Hippocampal formation (tissue), 2 donors: ENCODE measurements at places on chromosomes 13 and 19.

GRCh38 chr19:10219678-10220077 is 11.5 kb downstream of the S1PR2 start:
- no peak for DNase-seq

- DNase-seq: no peak
Observed at GRCh38 chr13:52053460-52053859, 29.0 kb downstream of the UTP14C start.

DNA sequence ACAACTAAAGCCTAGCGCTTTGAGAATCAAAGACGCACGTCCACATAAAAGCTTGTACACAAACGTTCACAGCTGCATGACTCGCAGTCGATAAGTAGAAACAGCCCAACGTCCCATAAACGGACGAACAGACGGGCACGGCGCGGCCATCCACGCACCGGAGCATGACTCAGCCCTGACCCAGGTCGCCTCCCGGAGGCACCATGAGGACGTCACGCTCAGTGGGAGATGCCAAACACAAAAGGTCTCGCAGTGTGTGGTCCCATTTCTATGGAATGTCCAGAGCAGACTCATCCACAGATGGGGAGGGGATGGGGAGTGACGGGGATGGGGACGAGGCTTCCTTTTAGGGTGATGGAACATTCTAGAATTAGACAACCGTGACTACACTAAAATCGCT is 9.4 kb downstream of the POLRMT start:
- no peak for DNase-seq

- no peak for DNase-seq
Observed at GRCh38 chr19:47523473-47523872, 8.6 kb upstream of the NAPA start.

- no peak for DNase-seq
Observed at GRCh38 chr19:49327878-49328544, 3.0 kb upstream of the SLC6A16 start.

DNA sequence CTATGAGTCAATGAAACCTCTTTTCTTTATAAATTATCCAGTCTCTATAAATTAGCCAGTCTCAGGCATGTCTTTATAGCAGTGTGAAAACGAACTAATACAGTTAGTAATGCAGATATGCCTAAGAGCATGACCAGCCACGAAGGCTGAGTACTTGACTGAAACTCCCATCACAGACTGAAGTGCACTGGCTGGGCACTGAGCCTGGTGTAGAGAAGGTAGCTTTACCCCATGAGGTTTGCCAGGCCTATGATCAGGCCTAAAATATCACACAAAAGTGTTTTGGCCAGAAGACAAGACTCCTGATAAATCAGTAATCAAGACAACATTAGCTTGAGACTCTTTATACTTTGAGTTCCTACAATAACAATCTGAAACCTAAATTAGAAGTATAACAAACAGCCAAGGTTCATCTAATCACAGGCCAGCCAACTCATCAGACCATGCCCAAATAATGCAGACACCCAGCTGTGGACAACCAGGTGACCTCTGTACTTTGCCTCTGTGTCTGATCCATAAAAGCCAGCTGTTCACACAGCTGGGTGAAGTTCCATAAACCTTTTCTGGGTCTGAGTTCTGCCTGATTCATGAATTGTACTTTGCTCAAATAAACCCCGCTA is 771.8 kb upstream of the SLITRK1 start:
- DNase-seq: no peak

DNA sequence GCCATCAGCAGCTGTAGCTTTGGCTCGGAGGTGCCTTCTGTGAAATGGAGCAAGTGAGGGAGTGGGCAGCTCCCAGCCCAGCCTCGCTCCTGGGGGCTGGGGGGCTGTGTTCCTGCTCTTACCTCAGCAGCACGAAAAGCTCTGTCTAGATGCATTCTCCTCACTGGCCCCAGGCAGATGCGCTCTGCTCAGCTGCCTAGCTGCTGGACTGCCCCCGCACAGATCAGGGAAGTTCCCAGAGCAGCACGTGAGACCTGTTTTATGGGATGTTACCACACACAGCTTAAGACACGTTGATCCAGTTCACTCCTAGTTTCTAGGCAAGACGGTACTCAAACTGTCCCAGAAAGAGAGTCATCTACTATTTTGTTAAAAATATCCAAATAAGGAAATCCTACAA is 13.6 kb downstream of the LCP1 start:
- DNase-seq: no peak

GRCh38 chr19:40078377-40078776 is 12.4 kb downstream of the ZNF780A start:
- DNase-seq: no peak

DNA sequence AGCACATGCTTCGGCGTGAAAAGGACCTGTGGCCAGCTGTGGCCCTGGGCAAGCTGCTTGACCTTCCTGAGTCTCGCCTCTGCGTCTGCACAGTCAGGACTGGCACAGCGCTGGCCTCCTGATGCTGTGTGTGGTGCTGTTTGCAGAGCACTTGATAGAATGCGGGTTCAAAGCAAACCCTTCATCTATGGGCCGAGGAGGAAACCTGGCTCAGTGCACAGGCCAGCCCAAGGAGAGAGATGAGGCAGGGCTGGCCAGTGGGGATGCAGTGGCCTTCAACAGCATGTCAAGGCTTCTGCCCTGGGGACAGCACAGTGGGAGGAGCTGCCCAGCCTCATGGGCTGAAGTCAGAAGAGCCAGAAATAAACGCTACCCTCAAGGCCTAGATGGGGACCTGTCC is 21.3 kb upstream of the VSTM2B start:
- DNase-seq: peak; percentile 56

GRCh38 chr19:29054886-29055675 is 157.9 kb downstream of the UQCRFS1 start:
- no peak for DNase-seq

DNA sequence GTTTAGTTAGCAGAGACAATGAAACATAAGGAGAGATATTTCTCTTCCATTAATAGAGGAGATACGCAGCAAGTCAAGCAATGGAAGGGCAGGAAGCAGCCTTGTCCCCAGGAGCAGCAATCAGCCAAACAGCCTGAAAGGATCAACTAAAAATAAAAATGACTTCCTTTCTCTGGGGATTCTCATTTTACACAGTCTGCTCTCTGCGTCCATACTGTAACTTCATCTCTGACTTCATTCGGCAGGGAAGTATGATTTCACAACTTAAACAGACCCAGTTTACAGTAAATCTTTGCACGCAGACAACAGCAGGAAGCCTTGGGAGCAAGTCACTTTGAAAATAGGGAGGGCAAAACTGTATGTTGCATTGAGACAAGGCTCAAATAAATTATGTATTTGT is 826.7 kb downstream of the DIAPH3 start:
- no peak for DNase-seq

DNA sequence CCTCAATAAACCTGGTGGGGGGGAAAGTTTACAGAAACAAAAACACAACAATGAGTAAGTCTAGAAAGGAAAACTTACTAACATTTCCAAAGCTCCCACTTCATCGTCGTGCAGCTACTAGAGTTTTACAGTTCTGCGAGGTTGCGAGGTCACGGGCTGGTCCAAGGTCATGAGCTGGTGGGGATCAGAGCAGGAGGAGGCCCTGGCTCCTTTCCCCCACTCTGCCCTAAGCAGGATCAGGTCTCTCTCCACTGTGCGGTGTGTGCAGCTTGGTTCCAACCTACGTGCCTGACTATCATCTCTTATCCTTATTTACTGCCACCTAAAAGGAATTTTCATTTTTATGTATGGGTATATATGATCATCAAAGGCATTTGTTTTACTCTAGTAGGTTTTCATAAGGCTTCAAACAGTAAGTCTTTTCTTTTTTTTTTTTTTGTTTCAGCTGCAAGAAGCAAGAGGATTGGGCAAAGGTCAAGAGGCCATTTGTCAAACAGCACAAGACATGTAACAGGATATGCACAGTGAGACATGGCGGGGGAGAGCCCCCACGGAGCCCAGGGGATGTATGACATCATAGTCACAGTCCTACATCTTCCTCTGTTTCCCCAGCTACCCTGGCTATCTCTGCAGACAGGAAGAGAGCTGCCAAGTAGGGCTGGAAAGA is 76.6 kb upstream of the POMP start:
- DNase-seq: no peak

DNA sequence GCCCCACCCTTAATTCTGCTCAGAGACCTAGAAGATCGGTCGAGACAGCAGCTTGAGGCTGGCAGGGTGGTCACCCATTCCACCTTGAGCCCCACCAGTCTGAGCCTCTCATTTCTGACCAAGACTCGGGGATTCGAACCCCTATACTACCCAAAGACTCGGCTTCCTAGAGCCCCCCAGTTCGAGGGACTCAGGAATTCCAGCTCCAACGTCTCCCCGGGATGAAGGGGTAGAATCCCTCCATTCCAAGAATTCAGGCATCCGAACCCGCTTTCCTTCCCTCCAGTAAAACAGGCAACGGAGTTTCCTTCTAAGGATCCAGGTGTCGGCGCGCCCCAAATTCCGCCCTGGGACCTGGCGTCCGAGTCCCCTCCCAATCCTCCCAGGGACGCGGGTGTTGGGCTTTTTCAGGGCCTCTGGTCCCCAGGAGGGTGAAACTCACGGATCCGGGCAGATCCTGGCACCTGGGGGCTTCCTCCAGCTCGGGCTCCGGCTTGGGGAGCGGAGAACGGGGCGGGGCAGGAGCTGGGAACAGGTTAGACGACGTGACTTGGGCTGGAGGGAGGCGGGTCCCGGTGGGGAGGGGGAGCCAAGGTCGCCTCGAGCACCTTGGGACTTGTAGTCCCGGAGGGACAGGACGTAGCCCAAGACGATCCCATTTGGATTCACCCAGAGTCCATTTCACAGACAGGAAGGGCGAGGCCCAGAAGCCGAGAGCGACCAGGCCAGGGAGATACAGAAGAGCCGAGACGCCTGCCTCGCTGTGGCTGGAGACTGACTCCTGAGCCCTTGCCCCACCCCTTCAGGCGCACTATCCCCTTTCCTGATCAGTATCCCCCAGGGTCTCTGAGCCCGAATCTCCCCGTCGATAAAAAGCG is at the start of gene PPP1R13L:
Gene PPP1R13L, minus strand, starts transcription at position 513 of the 878 bp plus-strand sequence. CDS start 6,751 bp downstream, outside the sequence.
- no peak for DNase-seq

GRCh38 chr13:110714797-110715394 is 1.4 kb downstream of the ING1 start:
- peak; percentile 11 for DNase-seq

GRCh38 chr19:34226036-34226435 is 28.3 kb upstream of the GARRE1 start:
- DNase-seq: no peak

DNA sequence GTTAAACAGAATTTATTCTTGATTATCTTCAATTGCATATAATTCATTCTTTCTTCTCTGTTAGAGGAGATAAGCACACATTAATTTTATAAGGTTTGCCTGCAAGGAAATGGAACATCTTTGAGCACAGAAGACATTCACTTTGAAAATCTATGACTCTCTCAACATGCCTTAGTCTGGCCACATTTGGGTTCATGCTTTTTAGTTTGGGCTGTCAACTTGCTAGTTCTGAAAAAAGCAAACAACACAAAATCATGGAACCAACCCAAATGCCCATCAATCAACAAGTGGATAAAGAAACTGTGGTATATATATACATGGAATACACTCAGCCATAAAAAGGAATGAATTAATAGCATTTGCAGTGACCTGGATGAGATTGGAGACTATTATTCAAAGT is 71.5 kb downstream of the CYSLTR2 start:
- no peak for DNase-seq

- no peak for DNase-seq
Observed at GRCh38 chr19:12689581-12690216, 1.9 kb downstream of the GNG14 start.

- no peak for DNase-seq
Observed at GRCh38 chr19:384799-385169, 24.2 kb downstream of the C2CD4C start.

- DNase-seq: peak; percentile 38
Observed at GRCh38 chr19:6481541-6482342, at the start of gene DENND1C. DENND1C (minus strand) TSS chr19:6481787; CDS start chr19:6481695, 92 bp downstream.
